AG08396 (cell line): ENCODE measurements at places on chromosomes 3 and 15.

- no peak for DNase-seq
These were observed 138.9 kb downstream of the ZIC4 start for GRCh38 chr3:147267434-147267833.

- no peak for DNase-seq
These were observed 129.6 kb downstream of the ADAMTS17 start for GRCh38 chr15:100211855-100212850.

- no peak for DNase-seq
These were observed 14.4 kb upstream of the SLC30A4 start for GRCh38 chr15:45536934-45537333.

- no peak for DNase-seq
These were observed 21.2 kb downstream of the ATP11B start for GRCh38 chr3:182814419-182815062.

DNA sequence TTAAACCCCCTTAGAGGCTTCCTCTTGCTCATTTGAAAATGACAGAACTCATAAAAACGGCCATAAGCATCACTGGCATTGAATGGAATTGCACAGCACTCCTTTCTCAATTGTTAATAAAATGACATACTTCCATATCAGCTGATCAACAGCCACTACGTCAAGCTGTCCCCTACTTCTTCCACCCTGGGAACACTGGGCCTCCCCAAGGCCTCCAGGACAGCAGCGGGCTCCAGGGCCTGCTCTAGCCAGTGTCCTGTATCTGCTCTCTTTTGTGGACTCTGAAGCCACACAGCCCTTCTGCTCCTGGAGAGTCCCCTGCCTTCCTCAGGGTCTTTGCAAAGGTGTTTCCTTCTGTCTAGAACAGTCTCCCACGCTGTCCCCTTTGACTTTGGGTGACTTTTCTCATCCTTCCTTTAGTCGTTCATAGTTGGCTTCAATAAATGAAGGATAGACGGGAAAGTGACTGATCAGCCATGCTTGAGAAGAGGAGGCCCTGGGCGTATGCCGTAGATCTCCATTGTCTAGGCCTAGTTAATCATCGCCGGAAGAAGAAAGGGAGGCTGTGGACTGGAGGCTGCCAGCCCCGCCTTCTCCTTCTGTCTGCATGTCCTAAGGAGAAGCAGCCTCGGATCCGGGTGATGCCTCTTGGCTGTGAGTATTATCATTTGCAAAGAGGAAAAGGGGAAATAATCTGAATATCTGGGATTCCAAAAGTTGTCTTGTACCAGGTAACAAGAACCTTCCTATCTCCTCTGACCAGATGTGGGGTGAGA, 4.7 kb upstream of the THSD4 start:
- no peak for DNase-seq

DNA sequence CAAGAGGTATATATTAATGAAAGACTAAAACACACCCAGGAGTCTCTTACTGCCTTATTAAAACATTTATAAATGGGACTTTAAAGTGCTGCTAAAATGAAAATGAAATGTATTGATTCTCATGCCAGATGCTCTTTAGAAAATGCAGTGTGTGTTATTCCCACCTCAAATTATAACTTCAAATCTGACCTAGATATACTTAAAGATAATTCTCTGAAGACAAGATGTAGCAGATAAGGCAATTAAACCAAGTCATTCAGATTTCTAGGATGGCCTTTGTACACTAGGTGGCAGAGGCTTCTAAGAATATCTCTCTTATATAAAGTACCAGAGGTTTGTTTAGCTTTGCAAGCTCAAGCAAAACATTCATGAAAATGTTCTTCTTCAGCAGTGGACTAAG, 26.9 kb upstream of the GOLGA8B start:
- DNase-seq: no peak

GRCh38 chr3:109175411-109175810, 38.9 kb downstream of the C3orf85 start:
- no peak for DNase-seq

DNA sequence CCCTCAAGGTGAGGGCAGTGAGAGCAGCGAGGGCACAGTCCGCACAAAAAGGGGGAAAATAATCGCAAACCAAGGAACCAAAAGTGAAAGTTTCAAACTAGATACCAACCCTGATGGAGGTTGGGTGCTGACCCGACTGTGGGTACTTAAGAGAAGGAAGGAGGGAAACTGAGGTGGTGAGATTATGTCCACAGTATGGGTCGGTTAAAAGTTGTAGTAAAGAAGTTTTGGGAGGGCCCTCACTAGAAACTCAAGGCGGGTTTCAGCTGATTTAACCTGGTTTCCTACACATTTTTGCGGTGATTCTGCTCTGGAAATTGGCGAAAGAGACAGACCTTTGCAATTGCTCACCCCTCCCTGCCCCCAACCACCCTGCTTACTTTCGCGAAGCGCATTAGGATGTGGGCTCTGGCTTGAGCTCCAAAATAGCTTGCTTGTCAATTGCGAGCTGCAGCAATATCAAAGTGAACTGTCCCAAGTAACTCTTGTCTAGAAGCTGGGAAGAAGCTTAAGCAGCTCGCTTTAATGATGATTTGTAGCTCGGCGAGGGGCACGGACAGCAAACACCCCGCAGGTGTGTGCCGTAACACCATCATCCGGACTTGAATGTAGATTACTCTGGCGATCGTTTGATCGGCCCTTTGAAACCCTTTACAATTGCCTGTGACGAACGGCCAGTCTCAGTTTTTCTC, 15.8 kb downstream of the SOX2 start:
- DNase-seq: no peak

DNA sequence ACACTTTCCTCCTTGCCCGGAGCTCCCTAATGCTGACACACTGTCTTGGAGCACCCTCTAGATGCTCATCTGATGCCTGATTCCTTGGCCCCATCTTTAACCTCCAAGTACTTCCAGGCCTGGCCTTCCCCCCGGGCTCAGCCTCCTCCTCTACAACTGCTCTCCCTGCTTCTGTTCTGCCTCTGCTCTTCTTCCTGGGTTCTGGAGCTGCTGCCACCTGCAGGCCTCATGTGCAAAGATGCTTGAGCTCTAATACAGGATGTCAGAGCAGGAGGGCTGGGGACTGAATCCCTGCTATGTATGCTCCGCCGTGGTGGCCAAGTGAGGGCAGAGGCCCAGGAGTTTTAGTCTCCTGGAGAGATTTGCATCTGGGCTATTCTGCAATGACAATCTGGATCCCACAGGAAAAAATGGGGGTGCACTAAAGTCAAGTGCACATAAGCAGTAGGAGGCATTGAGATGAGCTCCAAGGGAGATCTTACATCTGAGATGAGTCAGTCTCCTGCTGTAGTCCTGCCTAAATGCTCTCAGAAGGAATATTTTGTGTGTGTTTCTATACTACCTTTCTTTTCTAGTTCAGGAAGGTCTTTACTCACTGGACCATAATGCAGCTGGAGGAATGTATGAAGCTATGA, 296.3 kb downstream of the UACA start:
- peak; percentile 58 for DNase-seq

GRCh38 chr15:85033148-85033547, 51.5 kb downstream of the PDE8A start:
- DNase-seq: no peak

DNA sequence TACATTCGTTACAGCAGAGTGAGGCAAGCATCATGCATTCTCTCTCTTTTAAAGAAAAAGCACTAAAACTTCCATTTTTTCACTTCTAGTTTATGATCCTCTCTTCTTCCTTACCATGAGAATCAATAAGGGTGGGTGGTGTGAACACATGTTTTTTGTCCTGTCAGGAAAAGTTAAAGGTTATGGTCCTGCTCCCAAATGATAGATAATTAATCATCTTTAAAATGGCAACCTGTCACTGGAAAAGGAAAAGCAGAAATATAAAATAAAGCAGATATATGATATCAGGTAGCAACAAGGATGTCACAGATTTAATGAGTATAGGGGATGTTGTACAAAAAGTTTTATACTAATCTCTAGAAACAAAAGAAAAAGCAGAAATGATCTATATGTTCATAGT, 56.4 kb upstream of the PHLDB2 start:
- no peak for DNase-seq

GRCh38 chr3:171953301-171954022, 85.9 kb upstream of the FNDC3B start:
- DNase-seq: no peak
